ENCODE measurements at places on chromosomes 13 and 19.

GRCh38 chr13:100129605-100130004, 40.7 kb downstream of the PCCA start:
- DNase-seq: peak; percentile 5

GRCh38 chr13:31455581-31455980, 255.8 kb downstream of the B3GLCT start:
- DNase-seq: no peak

GRCh38 chr13:85432881-85433280, 366.3 kb downstream of the SLITRK6 start:
- DNase-seq: no peak

- no peak for DNase-seq
Observed at GRCh38 chr13:75687150-75687763, 51.1 kb downstream of the LMO7 start.

GRCh38 chr13:78177306-78177705, 258.7 kb upstream of the EDNRB start:
- DNase-seq: no peak

DNA sequence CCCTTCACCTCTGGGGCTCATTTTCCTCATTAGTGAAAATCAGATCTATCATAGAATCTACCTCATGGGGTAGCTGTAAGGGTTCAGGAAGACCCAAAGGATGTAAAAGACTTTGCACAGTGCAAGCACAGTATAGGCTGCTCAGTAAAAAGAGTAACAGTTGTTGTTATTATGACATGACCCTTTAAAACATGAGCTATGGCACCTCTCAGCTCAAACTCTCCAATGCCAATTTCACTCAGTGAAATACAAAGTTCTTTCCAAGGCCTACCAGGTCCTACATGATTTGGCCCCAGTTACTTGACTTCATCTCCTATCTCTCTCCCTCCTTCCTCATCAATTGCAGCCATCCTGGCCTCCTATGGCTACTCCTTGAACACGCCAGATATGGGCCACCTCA, 4.9 kb downstream of the SMG9 start:
- DNase-seq: no peak

- no peak for DNase-seq
Observed at GRCh38 chr13:38674208-38674607, 12.7 kb upstream of the FREM2 start.

DNA sequence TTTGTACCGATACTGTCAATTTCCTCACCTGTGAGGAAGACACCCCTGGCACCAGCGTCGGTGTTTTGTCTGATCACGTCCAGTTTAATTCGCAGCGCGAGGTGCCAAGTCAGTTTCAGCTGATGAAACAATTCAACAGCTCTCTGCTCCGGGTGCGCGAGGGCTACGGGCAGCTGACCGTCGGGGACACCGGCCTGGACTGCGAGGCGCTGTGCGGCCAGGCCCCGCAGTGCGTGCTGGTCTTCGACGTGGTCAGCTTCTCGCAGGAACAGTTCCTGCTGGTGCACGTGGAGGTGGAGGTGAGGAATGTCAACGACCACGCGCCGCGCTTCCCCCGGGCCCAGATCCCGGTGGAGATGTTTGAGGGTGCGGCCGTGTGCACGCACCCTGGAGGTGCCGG, 171.5 kb downstream of the OLFM4 start:
- DNase-seq: no peak

DNA sequence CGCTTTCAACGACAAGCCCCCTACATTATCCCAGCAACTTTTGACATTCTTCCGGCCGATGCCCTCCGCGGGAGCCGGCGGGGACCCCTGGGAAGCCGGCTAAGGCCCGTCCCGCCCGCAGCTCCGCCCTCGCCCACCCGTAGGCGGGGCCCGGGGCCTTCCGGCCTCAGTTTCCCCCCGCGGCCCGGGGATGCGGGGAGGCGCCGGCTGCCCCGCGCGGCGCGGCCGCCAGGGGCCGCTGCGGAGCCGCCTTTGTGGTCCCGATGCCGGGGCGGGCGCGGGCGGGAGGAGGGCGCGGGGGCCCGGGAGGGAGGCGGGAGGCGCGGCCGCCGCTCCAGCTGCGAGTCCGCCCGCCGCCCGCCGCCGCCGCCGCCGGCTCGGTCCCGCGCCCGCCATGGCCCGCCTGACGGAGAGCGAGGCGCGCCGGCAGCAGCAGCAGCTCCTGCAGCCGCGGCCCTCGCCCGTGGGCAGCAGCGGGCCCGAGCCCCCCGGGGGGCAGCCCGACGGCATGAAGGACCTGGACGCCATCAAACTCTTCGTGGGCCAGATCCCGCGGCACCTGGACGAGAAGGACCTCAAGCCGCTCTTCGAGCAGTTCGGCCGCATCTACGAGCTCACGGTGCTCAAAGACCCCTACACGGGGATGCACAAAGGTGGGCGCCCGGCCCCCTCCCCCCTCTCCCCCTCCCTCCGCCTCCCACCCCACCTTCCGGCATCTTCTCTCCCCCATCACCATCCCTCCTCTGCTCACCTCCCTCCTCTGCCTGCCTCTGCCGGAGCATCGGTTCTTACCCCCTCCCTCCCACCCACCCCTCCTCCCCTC, at the start of gene CELF5:
Gene CELF5 (plus strand): TSS at position 316 of the 823 bp plus-strand sequence. CDS start 79 bp downstream, at position 395.
- no peak for DNase-seq

DNA sequence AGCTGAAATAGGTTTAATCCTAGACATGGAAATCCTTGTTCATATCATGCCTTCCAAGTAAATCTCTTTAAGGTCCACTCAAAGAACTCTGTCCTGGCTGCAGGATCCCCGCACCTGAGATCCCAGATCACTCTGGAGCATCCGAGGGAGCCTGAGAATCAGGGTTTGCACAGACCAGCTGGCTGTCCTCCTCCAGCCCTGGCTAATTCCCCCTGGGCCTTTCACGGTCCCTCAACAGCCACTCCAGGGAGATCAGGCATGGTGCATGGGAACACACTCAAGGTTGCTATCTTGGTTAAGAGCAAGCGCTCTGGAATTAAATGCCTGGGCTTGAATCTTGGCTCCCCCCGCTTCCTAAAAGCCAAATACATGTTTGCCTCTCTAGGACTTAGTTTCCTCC, 130.8 kb downstream of the IRS2 start:
- DNase-seq: no peak

DNA sequence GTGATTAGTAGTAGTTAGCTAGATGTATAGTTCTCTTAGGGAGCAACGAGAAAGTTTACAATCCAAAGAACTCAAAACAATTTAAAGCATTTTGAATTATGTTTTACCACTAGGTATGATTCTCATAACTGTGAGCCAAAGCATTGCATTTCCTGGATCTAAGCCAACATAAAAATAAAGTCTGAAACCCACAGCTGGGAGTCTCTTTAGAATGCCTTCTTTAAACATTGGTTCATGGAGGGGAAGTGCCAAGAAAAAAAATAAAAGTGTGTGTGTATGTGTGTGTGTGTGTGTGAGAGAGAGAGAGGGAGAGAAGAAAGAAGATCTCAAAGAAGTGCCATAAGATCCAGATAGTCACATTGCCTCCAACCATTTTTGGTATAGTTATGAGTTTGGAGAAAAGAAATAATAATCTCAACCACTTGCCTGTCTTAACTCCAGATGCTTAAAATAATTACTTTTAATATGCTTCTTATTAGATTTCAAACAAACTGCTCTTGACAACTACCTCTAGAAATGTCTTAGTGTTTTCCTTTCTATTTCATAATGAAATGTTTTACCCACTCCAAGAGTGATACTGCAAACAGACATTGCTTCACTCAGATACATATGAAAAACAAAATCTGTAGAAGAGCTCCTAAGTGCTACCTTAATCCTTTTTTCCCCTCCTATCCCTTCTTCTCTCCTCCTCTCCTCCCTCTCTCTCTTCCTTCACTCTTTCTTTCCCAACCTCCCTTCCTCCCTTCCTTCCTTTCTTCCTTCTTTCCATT, 554.1 kb downstream of the KCTD12 start:
- DNase-seq: no peak

- DNase-seq: no peak
Observed at GRCh38 chr13:73844986-73845385, 289.2 kb downstream of the KLF12 start.

DNA sequence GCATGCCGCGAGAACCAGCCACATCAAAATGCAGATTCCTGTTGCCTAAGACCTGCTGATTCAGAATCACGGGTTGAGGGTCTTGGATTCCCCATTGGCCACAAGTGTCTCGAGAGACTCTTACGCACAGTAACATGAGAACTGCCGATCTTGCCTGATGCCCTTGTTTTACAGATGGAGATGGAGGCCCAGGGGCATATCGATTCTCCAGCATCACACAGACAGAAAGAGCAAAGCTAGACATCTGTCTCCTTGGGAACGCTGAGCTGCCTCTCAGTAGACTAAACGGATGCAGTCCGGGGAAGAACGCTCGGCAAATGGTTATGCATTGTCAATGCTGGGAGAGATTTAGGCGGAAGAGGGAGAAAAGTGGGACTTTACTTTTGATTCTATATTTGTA, 5.4 kb downstream of the NLRP12 start:
- DNase-seq: no peak

GRCh38 chr19:38281811-38282566, 17.6 kb downstream of the SPINT2 start:
- DNase-seq: no peak

GRCh38 chr13:103002279-103002678, 63.9 kb downstream of the SLC10A2 start:
- DNase-seq: no peak

GRCh38 chr13:101835920-101836319, 383.4 kb downstream of the ITGBL1 start:
- no peak for DNase-seq

- DNase-seq: no peak
Observed at GRCh38 chr19:1265615-1266128, 3.5 kb upstream of the CIRBP start.

- no peak for DNase-seq
Observed at GRCh38 chr19:27955485-27956480, 1257.2 kb downstream of the UQCRFS1 start.

DNA sequence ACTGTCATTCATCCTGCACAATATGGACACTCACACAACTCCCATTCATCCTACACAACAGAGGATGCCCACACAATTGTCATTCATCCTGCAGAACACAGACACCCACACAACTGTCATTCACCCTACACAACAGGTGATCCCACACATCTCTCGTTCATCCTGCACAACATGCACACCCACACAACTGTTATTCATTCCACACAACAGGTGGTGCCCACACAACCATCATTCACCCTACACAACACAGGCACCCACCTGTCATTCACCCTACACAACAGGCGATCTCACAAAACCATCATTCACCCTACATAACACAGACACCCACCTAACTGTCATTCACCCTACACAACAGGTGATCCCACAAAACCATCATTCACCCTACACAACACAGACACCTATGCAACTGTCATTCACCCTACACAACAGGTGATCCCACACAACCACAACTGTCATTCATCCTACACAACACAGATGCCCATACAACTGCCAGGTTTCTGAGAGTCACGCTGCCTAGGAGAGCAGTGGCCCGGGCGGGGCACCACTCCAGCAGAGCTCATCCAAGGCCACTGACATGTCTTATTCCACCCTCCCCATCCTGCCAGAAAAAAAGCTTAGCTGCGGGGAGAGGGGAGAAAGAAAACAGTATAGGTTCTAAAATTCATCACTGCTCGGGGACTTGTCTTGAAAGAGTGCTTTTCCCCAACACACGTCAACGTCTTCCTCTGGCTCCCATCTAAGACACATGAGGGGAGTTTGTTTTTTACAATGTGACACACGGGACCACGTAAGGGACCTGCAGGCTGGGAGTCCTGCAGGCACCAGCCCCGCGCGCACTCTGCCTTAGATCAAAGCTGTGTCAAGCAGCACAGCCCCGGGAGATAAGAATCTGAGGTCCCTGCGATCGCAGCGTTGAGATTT, 44.0 kb downstream of the KLF2 start:
- no peak for DNase-seq

DNA sequence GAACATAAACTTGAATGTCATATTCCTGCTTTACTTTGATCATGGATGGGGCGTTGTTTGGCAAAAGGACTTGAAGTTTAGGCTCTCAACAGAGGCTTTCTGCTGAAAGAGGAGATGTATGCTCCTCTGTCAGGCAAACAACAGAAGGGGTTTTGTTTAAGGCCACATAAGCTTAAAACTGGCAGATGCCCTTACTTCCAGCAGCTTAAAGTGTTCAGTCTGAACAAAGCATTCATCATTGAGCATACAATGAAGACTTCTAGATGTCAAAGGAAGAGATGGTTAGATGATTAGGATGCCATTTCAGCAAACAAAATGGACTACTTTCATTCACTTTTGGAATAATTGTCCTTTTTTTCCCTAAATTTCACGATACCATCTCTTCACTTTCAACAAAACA, 484.5 kb downstream of the SLITRK6 start:
- no peak for DNase-seq

DNA sequence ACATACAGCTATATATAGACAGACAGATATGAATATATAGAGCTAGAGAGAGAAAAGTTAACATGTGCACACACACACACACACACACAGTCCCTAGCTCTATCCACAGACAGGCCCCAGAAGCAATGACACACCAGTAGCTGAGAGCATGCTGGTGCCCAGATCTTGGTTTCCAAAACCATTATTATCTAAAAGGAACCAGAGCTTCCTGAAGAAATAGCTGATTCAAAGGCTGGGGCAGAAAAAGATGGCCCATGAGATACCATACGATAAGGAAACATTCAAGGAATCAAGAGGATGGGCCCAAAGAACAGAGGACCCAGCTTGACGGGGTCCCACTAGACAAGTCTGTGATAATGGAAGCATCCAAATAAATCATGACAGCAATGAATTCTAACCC, 53.4 kb downstream of the ABCC4 start:
- peak; percentile 37 for DNase-seq

DNA sequence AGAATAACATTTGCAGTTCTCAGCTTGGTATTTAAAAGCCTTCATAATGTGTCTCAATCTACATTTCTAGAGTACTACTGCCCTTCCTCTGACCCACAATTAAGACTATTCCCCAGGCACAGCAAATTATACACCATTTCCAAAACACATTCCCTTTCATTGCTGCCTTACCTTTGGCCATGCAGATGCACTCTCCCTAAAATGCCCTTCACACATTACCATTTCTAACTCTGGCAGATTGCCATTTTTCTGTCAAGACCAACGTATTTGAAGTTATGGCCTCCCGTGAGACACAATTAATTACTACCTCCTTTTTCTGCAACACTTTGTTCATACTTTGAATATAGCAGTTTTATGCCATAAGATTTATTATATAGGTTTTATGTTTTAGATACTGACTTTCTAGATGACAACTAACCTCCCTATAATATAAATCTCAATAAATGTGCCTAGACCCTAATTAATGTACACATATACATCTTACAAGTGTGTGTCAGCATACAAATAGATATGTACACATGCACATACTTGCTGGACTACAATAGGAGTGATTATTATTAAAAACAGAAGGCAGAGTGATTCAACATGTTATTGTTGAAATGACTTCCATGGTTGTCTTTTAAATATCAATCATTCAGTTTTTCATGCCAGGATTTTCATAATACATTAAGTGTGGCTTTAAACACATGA, 2902.5 kb downstream of the PCDH9 start:
- DNase-seq: no peak

- no peak for DNase-seq
Observed at GRCh38 chr13:100356426-100356825, 232.2 kb downstream of the GGACT start.

GRCh38 chr13:20313896-20314295, 81.8 kb upstream of the GJB6 start:
- no peak for DNase-seq
